ENCODE measurements at places on chromosomes 2 and 18.

DNA sequence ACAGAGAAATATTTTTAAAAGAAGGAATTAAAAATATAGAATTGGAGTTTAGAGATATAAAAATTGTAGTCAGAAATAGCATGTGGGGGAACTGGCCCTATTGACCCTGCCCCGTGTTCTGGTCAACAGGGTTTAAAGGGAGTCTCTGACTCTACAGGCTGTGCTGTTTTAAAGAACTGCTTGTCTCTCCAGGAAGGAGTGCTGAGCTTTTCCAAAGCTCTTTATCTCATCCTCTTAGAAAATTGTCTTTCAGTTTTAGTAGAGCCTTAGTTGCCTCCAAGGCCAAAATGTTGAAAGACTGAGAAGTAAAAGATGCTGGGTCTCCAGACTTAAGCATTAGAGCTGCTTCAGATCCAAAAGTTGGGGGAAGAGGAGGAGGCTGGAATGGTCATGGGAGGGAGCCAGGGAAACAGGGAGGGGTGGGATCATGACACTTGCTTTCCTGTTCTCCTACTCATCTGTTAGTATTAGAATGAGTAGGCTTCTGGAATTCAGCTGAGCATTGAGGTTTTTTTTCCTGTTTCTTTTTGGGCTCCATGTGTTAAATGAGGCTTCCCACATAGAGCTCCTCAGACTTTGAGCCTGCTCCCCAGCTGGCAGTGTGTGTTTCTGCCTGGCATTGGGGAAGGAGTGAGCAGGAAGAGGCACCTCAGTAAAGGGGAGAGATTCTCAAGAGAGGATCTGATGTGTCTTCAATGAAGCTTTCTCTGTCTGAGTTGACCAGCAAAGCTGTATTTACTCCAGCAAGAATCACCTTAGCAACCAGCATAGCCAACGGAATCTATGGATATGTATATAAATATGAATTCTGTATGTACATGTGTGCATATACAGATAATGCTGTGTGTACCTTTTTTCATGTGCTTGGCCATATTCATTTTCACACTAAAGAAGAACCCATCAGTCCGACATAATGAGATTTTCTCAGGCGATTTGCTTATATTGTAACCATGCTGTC lies 186.8 kb upstream of the FBXO11 start:
- no peak for DNase-seq

DNA sequence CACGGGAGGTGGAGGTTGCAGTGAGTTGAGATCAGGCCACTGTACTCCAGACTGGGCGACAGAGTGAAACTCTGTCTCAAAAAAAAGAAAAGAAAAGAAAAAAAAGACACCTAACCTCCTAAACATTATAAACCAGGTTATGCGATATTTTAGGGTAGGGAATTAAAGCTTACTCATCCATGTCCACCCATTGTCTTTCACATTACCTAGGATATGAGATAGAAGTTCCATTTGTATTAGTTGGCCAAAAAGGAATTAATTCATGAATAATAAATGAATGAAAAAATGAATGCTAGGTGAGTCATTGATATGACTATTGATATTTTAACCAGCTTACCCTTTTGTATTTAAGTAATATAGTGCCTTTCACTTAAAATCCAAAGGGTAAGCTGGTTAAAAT lies 132.9 kb downstream of the FAM161A start:
- DNase-seq: no peak

DNA sequence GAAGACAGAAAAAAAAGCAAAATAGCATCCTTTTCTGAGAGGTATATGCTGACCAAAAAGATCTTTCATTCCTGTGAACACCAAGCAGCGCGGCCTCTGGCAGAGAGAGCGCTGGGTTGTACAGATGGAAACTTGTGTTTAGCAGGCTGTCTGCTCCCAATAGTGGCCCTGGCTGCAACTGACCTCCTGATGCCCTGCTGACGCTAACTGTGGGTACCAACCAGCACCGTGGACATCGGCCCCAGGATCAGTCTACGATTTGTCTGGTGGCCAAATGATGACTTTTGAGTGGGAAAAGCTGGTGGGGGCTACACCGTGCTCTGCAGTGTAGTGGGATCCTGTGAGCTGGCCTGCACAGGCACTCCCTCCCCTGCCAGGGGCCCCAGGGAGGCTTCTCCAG lies 15.7 kb downstream of the COA5 start:
- DNase-seq: no peak

DNA sequence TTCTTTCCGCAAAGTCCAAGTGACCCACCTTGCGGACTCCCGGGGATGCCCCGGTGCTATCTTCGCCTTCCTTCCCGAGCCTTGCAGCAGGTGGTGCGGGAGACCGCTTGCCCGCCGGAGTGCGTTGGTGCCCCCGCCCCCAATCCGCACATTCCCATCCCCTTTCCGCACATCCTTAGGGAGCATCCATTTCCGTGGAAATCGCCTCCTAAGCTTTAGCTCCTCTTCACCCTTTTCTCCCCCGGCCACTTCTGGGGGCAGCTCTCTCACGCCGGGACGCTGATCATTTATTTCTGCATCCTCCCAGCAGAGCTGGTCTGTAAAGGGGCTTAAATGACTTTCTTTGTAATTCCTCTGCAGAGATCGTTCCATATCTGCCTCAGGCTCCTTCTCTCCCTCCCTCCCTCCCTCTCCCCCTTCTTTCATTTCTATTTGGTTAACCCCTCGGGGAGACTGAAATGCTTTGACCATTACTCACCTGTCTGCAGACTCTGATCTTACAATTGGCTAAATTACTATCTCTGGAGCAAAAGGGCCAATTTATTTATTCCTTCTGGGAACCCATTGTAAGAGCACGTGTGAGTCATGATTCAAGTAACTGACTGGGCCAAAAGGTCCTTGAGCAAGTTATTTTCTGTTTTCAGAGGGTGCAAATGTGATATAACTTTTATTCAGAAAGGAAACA lies 1.3 kb upstream of the LYPD1 start:
- DNase-seq: no peak

All from NCI-H524 treated with DMSO at 0.1 percent for 48 hours (cell line).